KG1 (cell line): ENCODE measurements at places on chromosomes 16 and 17.
A peak's percentile ranks its signal among the peaks of the same experiment; 100 is the strongest.

DNA sequence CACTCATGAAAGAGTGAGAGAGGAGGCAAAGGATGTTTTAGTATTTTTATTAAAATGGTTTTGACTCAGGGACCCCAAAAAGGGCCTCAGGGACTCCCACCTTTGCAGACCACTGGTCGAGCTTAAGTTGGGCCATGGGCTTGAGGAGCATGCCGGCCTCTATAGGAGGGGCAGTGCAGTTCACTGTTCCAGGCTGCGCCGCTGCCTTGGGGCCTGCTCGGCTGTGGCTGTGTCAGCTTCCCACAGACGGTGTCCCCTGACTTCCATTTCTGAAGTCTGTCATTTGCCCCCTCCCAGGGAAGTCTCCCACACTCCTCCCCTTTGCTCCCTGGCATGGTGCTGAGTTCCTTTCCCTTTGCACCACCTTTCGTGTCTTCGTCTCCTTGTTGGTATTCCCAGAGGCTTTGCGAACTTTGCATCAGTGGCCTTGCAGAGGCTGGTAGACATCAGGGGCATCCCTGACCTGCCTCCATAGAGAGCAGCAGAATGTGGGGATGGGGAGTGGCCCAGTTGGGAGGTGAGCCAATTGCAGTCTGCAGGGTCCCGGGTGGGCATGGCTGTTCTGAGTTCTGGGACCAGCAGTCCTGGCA is 17.1 kb downstream of the MPRIP start:
- DNase-seq, result no peak

GRCh38 chr17:16875662-16876061 is 96.3 kb downstream of the TNFRSF13B start:
- no peak for DNase-seq

- no peak for DNase-seq
Observed at GRCh38 chr16:55542459-55543082, 23.9 kb upstream of the CAPNS2 start.

DNA sequence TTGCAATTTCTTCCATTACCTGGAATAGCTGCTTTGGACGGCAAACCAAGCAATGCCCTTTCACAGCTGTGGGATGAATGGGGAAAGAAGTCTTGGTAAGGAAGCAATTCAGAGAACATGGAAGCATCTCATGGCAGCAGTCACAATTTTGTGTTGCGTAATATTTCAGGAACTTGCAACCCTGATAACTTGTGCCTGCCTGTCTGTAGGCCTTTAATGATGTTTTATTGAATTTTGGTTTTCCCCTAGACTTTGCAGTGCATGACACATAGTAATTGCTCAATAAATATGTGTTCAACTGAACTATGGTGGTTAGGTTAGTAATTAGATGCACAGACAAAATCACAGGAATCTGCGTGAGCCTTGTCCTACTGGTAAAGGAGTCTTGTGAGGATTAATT is 439.5 kb downstream of the WWOX start:
- no peak for DNase-seq

DNA sequence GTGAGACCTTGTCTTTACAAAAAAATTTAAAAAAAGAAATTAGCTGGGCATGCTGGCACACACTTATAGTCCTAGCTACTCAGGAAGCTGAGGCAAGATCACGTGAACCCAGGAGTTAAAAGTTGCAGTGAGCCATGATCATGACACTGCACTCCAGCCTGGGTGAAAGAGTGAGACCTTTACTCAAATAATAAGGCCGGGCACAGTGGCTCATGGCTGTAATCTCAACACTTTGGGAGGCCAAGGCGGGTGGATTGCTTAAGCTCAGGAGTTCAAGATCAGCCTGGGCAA is 11.5 kb upstream of the RIPOR1 start:
- DNase-seq, result no peak

DNA sequence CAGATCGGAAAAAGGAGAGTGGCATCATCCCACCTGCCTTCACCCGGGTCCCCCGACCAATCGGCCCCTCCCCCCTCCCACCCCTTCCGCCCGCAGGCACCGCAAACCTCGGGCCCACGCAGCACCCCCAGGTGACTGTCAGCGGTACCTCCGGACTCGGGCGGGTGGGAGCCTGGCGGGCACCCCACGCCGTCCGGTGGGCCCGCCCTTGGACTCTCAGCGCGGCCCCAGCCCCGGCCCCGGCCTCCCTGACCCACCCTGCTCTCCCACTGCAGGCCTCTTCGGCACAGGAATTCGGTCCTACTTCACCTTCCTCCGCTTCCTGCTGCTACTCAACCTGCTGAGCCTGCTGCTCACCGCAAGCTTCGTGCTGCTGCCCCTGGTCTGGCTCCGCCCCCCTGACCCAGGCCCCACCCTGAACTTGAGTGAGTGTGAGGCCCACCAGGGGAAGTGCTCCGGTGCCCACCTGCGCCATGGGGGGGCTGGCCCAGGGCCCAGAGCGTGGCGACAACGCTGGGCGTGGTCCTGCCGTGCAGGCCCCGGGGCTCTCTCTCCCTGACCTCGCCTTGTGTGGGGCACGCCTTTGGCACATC is 1.6 kb downstream of the TMC8 start:
- DNase-seq, result peak; percentile 63

- no peak for DNase-seq
Observed at GRCh38 chr17:76556765-76557367, 17.0 kb downstream of the PRCD start.

- no peak for DNase-seq
Observed at GRCh38 chr16:4602331-4602730, 12.4 kb downstream of the UBALD1 start.

- no peak for DNase-seq
Observed at GRCh38 chr17:16882243-16882925, 89.5 kb downstream of the TNFRSF13B start.

DNA sequence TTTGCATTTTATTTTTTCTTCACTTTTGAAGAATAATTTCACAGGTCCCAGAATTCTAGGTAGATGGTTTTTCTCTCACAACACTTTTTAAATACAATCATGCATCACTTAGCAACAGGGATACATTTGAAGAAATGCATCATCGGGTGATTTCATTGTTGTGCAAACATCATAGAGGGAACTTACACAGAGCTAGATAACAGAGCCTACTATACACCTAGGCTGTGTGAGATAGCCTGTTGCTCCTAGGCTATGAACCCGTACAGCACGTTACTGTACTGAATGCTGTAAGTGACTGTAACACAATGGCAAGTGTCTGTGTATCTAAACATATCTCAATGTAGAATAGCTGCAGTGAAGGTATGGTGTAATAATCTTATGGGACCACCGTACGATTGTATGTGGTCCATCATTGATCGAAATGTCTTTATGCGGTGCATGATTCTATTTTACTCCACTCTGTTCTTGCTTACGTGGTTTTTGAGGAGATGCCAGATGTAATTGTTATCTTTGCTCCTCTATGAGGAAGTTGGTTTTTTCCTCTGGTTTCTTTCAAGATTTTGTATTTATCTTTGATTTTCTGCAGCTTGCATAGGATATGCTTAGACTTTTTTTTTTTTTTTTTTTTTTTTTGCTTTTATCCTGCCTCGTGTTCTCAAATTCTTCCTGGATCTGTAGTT is 35.5 kb upstream of the TMEM92 start:
- no peak for DNase-seq

- DNase-seq, result no peak
Observed at GRCh38 chr17:19940722-19941464, 36.7 kb downstream of the AKAP10 start.

GRCh38 chr17:1374431-1375177 is 25.4 kb downstream of the YWHAE start:
- DNase-seq, result no peak

DNA sequence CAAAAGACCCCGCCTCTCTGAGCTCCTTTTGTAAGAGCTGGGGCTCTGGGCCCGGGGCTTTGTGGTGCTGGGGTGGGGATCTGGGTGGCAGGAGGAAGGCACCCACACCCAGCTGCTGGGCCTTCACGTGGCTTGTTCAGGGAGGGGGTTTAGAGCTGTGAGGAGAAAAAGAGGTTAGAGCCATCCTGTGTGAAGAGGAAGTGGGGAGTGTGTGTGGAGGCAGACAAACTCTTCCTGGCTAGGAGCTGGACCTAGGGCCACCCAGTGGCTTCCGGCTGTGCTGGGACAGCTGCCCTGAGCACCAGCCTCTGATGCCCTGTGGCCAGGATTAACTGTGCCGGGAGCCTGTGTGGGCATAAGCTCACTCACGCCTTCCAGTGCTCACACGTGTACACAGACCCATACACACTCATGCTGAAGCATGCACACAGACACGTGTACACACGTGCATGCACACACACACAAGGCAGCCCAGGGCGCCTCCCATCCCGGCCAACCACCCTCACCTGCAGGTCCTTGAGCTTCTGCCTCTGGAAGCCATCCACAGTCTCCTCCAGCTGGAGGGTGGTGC is 7.4 kb downstream of the CIBAR2 start:
- peak; percentile 87 for DNase-seq
